Thoracic aorta (tissue), 2 donors: ENCODE measurements at places on chromosomes 7 and 10. TPM values are rescaled to one million over a fixed set of nuclear protein-coding genes. Genes with fewer than 3 reads are reported as not detected.

UCN3 gene
- total RNA-seq, result not detected

ANKRD7 gene
- total RNA-seq, result not detected

BMPER gene
- total RNA-seq, result 0.54 TPM

EBF3 gene
- 3.6 TPM for total RNA-seq

FAM25G gene
- not detected for total RNA-seq

CHPF2 gene
- 85.3 TPM for total RNA-seq
